Right ventricle myocardium superior (tissue), 1 donor: ENCODE measurements at places on chromosomes 2 and 18.

DNA sequence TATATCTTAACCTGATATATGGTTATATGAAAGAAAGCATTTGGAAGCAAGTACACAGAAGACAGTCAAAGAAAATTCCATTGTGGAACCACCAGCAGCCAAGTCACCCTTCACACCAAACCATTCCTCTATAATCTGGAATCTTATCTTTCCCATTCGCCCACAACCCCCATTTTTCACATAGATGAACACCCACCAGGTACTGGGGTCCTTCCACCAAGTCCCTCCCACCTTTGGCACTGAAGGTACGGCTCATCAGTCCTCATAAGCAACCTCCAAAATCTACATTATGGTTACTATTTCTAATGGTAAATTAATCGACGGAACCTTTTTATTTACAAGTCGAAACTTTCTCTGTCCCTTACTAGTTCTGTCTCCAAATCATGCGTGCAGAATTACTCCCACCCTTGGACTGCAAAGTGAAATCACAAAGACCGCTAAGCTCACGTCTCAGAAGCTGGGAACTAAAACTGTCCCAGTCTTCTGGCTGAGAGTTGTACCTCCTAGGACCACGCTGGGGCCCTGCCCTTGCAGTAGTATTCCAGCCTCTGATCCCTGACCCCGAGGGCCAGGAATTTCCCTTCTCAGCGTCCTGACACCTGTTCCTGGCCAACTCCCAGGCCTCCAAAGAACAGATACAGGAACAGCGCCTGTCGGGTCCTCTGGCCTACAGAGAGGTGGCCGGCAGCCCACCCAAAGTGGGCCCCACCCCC lies 702 bp downstream of the OLA1 start:
- no peak for DNase-seq

- no peak for DNase-seq
Measured at GRCh38 chr18:32576296-32576916, 105.7 kb upstream of the GAREM1 start.

DNA sequence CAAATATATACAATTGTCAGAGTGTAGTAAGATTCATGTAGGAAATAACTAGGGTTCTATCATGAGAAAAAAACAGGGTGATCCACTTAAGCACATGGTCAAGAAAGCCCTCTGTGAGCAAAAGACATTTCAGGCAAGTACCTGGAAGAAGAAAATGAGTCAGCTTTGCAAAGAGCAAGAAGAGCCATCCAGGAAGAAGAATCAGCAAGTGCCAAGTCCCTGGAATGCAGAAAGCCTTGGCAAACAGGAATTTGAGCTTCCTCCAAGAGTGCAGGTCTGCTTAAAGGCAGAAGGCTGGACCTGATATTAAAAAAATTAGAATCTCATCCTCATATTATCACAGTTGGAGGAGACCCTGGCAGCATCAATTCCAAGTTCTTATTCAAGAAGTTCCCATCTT lies 188.5 kb upstream of the CELF4 start:
- no peak for DNase-seq

DNA sequence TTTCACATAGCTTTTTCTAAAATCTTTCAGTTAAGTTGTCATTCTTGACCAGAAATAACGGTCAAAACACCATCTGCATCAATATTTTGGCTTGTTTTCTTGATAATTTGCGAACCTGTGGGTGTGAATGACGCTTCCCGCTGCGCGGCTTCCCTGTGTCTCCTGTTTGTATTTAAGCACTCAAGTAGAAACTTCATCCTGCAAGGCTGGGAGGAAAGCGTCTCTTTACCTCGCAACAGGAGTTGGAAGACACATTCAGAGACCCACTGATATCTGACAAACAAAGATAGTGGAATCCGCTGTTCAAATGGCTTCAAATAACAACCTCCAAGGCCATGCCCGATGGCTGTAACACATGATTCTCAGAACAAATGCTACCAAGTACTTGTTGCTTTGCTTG lies 704.9 kb downstream of the DCDC2C start:
- DNase-seq = no peak

GRCh38 chr2:235545339-235546150 lies 51.7 kb downstream of the AGAP1 start:
- DNase-seq = no peak
